ENCODE measurements at places on chromosomes 16 and 17.

DNA sequence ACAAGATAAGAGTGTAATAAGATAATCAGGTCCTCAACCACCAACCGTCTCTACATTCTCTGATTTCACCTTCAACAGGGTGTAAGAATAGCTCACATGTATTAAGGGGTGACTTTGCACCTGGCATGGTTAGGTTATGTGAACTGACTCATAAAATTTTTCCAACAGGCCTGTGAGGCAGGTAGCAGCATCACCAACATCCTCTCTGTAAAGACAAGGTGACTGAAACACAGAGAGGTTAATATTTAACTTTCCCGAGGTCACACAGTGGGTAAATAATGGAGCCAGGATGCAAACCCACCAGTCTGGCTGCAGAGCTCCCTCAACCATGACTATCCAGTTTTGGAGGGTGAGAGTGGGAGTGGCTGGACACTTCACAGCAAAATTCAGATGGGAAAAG is 317.2 kb downstream of the C16orf95 start:
- DNase-seq = no peak

- DNase-seq = no peak
Observed at GRCh38 chr16:79307214-79307613, 293.3 kb downstream of the MAF start.

GRCh38 chr16:23948949-23949411 is 113.2 kb downstream of the PRKCB start:
- DNase-seq = no peak

- peak; percentile 74 for DNase-seq
Observed at GRCh38 chr17:49076573-49077384, 55.8 kb upstream of the B4GALNT2 start.

GRCh38 chr17:6862825-6863224 is 31.3 kb upstream of the TEKT1 start:
- no peak for DNase-seq

- DNase-seq = no peak
Observed at GRCh38 chr16:64656471-64656870, 465.4 kb downstream of the CDH11 start.

- DNase-seq = peak; percentile 47
Observed at GRCh38 chr16:27414788-27415431, 12.9 kb downstream of the IL21R start.

All from AG10803 (cell line).